ENCODE measurements at places on chromosomes 5 and 9.

DNA sequence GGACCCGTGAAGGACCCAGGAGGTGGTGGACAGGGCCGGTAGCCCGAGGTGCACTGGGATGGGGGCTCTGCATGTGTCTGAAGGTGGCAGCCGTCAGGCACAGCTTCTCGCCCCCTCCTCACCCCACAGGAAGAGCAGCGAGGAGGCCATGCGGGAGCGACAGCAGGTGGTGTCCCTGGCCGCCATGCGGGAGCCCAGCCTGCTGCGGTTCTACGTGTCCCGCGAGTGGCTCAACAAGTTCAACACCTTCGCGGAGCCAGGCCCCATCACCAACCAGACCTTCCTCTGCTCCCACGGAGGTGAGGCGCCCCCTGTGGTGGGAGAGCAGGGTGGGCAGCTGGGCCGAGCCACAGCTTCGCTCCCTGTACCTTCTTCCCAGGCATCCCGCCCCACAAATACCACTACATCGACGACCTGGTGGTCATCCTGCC is 39.9 kb downstream of the USP20 start:
- no peak for DNase-seq

DNA sequence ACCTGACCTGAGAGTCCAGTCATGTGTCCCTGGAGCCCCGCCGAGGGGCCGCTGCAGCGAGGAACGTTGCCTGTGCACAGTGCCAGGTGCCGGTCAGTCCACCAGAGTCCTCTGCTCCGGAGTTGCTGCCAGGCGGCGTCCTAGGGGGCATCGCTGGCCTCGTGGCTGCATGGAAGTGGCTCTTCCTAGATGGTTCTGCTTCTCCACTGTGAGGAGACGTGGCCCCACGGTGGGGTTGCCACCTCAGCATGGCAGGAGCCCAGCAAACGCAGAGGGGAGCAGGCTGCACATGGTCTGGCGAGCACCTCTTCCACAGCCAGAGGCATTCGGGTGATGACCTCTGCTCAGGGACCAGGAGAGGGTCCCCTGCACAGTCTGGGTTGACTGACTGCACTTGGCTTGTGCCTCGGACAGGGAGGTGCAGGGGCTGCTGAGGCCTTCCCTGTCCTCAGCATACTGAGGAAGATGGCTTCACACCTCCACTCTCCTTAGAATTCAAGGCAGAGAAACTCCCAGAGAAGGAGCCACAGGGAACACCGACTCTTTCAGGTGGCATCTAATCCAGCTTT is 25.9 kb upstream of the POMT1 start:
- no peak for DNase-seq

DNA sequence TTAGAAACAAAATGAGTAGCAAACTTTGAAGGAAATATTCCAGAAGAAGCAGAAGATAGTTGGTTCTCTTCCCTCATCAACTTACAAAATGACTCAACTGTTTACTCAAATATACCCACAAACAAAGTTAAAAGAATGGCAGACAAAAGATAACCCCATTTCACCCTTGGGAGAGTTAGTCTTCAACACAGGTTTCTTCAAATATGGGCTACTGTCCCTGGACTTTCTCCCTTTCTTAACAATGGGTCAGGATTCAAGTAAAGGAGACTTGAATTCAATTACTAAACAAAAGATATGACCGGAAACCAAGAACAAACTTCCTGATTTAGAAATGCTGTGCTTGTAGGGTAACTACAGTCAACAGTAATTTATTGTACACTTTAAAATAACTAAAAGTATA is 14.2 kb downstream of the RFX3 start:
- DNase-seq: no peak

DNA sequence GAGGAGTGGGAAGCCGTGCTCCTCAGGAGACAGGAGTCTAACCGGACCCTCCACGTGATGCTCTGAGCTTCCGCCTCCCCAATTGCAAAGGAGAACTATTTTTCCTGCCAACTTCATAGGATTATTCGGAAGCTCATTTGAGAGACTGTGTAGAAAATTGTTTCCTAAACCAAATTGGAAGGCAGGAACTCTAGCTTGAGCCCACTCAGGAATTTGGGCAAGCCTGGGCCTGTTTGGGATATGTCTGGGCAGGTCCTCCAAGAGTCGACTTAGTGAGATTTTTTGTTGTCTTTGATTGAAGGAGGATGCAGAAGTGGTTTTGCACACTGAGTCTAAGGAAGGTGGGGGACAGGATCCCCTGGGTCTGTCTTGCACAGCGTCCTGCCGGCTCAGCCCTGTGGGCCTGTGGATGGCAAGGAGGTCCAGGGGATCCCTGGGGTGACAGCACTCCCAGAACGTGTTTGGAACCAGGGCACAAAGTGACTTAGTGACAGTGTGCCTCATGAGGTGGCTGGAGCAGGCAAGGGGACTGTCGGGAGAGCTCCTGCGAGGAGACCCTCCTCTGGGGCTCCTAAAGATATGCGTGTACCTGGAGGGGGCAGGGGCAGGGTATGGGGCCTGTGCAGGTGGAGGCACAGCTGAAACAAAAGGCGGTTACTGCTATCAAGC is 283.3 kb downstream of the NSG2 start:
- no peak for DNase-seq

DNA sequence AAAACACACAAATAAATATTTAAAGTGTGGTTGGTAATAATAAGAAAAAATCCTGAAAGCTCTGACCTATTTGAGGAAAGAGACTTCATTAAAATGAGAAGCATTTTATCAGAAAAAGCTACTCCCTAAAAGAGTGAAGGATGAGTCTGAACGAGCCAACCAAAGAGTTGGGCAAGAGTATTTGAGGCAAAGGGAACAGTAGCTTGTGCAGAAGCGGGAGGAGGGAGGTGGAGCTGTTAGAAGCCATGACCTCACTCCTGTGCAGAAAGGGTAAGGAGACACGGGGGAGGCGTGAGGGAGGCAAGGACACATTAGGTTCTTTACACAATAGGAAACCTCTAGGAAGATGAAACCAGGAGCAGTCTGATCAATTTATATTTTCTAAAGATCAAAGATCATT is 29.4 kb downstream of the SH3RF2 start:
- DNase-seq: no peak

DNA sequence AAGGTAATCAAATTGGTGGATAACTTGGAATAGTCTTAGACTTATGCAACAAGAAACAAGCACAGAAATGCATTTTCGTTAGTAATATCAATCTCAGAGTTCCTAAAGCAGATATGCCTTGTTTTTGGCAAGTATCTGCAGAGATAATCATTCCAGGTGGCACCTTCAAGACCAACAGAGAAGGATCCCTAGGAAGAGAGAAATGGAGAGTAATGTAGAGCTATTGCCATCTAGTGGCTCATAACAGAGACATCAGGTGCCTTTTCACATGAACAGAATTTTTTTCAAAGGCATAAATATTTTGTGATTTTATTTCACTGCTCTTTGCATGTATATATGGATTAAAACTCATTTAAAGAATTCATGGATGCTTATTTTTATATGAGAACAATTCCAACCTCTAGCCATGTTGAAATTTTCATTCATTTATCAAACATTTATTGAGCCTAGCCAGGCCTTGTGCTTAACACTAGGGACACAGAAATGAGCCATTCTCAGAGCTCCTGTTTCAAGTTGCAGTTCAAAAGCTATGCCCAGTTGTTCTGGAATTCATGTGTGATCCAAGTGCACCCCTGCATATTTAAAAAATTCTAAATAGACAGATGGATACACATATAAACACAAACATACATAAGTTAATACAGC is 117.5 kb upstream of the OR13F1 start:
- peak; percentile 24 for DNase-seq

GRCh38 chr5:89421035-89421434 is 538.1 kb upstream of the MEF2C start:
- no peak for DNase-seq

DNA sequence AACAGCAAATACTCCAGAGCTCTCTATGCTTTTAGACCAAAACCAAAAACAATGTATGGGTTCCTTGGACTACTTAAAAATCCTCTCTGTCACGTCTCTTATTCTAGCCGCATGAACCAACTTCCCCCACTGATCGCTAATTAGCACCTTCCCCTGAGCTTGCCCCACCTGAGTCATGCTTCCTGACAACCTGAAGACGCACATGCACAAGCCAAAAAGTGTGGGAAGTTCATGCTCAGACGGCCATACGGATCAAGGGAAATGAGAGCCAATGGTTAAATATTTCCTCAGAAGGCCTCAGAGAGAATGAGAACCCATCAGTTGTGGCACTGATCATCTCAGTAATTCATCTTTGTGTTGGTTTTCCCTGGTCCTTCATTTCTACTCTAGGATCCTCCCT is 199.7 kb downstream of the BNC2 start:
- no peak for DNase-seq

DNA sequence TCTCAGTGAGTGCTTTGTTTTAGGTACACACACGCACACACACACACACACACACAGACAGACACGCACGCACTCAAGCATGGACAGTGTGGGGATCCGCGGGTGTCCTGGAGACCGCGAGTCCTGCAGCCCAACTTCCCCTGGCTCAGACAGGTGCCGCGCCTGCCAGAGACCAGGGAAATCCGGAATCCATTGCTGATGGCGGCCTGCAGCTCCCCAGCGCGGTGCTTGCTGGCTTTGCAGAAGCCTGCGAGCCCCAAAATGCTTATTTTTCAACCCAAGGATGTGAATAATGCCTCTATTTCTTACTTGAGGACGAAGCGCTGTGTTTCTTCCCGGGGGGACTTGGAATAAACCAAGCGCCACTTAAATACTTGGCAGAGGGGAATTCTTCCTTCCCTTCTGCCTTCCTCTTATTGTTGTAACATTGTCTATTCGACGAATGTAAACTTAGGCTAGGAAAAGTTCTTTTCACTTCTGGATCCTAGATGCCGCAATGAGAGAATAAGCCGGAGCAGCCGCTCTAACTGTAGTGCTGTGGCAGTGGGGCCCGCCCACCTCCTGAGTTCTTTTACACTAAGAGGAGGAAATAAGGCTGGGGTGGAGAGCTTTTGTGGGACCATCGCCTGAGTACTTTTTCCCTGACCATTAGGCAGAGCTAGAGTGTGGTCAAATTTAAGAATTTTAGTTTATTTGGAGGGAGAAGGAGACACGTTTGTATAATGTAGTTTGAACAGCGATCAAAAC is 802 bp downstream of the ITGA2 start:
- DNase-seq: no peak

- no peak for DNase-seq
Observed at GRCh38 chr5:59757442-59757841, 136.1 kb downstream of the PDE4D start.

GRCh38 chr9:6565312-6565711 is 80.2 kb downstream of the GLDC start:
- DNase-seq: no peak

- DNase-seq: no peak
Observed at GRCh38 chr9:123438321-123438720, 82.3 kb downstream of the CRB2 start.

DNA sequence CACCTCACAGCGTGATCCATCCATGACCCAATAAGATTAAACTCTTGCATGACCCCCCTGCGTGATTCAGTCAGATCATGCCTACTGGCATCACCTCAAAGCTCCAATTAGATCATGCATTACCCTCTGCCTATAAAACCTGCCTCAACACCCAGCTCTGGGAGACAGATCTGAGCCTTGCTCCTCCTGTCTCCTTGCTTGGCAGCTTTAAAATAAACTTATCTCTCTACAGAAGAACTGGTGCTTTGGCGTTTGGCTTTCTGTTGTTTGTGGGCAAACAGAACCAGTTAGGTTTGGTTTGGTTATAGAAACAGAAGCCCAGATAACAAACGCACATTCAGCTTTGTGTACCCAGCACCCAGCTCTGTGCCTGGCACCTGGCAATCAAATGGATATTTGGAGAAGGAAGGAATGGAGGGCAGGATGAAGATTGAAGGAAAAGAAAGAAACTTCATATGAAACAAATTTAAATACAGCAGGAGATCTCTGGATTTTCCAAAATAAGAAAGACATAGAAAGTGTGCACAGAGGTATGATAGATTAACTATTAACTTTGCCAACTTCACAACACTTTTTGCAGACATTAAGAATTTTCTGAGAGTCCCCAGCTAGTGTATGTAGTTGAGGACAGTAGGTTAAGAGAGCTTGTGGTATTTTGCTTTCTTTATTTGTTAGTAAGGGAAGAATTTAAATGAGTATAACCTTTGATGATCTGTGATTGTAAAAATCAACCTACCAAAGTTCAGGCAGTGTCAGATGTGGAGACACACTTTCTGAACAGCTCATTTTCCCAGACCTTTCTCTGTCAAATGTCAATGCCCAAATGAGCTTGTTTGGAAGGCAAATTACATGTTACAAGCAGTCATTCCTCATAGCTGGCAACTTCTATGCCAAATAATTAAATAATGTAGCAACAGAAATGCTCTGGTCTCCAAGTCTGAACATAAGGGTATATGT is 102.1 kb upstream of the ASTN2 start:
- no peak for DNase-seq

DNA sequence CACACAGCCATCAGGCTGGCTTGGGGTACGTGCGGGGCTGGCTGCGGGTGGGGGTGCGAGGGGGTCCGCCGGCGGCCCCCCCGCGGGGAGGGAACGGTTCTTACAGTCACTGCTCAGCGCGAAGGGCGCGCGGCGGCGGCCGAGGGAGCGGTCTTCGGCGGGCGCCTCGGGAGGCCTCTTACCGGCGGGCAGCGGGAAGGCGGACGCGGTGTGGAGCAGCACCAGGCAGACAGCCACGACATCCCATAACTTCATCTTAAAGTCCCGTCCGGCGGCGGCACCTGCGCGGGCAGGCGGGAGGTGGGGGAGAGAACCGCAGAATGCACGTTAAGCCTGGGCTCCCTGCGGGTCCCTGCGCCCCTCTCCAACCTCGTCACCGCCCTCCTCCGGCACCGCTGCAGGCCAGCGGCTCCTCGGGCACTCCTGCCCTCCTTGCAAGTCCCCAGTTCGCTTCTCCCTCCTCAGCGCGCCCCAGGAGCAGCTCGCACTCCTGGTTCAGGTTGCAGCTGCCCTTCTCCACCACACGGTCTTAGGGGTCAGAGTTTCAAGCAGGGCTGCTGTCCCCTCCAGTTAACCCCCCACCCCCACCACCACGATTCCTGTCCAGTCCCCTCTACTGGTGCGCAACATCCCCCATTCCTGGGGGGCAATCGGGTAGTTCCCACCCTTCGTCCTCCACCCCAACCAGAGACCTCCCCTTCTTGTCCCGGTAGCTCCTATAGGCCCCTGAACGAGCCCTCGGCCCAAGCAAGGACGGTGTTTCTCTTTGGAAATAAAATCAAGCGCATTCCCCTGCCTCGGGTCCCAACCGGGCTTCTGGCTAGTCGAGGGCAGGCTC is 5.1 kb downstream of the GDNF start:
- no peak for DNase-seq
